Jurkat, Clone E6-1 (cell line): ENCODE measurements at places on chromosomes 4 and X.

DNA sequence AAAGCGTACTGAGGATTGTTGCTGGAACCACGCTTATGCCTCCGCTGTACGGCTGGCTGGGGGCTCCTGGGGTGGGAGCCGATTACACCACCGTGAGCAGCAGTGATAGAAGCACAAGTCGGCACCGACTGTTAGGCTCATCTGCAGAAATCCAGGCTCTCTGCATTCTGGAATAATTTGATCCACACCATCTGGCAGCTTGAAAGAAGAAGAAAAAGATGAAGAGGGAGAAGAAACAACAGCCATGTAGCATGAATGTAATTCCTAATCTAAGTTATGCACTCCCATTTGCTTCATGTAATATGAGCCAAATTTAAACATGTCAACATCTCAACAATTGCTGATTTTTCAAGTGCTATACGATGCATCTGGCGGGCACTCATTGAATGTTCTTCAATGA, 84.6 kb upstream of the DHX15 start:
- no peak for DNase-seq

DNA sequence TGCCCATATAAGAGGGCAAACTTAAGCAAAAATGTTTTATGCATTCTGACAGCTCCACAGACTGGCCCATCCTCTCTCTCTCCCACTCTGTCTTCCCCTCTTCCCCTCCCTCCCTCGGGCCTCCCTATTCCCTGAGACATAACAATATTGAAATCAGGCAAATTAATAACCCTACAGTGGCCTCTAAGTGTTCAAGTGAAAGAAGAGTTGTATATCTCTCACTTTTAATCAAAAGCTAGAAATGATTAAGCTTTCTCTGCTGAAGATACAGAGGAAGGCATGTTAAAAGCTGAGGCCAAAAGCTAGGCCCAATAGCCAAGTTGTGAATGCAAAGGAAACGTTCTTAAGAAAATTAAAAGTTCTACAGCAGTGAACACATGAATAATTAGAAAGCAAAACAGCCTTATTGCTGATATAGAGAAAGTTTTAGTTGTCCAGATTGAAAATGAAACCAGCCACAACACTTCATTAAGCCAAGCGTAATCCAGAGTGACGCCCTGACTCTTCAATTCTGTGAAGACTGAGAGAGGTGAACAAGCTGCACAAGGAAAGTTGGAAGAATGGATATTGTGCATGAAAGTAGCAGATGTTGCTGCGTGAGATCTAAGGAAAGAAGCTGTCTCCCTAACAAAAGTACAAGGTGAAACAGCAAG, 54.9 kb downstream of the USO1 start:
- no peak for DNase-seq

- no peak for DNase-seq
Observed at GRCh38 chr4:177413076-177413475, 29.2 kb downstream of the AGA start.

GRCh38 chrX:14590693-14591424, 61.5 kb downstream of the GLRA2 start:
- DNase-seq: no peak

DNA sequence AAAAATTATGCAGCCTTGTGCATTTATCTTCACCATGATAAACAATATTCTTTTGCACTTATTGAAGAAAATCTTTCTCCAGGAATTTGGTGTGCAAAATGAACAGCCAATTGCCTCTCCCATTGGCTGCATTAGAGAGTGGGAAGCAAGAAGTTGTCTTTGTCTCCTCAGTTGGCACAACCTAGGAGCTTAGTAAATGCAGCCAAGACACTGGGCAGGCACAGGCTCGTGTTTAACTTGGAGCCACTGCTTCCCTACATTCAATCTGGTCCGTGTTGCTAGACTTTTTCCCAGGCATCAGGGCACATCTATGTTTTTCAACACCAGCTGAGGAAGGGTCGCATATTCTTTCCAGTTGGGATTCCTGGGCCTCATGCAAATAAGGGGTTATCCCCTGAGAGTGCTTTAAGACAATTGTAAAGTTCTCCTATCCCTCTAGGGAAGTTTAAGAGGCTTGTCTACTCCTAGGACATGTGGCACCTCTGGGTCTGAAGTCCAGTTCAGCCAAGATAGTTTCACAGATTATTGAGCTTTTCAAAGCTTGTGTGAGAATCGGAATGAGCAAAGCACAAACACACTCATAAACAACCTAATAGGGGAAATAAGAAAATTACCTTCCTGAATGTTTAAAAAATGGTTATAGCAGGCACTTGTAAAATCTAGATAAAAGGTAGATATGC, 31.8 kb upstream of the SRD5A3 start:
- no peak for DNase-seq

DNA sequence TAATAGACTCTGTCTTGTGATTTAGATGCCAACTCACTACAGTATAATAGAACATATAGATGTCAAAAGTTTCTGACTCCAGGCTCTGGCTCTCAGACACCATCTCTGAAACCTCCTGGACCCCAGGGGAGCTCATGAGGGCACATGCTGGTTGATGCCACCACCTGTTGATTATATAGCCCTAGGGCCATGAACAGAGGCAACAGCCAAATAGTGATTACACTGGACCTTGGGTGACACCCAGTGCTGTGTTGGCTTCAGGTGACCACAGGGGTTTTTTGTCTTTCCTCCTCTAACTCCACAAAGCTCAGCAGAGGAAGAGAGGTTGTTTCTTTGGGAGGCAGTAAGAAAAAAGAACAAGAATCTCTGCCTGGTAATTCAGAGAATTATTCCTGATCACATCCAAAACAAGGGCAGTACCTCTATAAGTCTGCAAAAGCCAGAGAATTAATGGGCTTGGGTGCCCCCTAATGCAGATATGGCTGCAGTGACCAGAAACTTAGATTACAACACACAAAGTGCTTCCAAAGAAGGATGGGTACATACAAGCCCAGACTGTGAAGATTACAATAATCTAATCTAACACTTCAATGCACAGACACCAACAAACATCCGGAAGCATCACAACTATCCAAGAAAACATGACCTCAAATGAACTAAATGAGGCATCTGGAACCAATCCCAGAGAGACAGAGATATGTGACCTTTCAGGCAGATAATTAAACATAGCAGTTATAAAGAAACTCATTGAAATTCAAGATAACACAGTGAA, 1920.6 kb downstream of the ARAP2 start:
- no peak for DNase-seq
